ENCODE measurements at places on chromosomes 7 and 10.

GRCh38 chr7:158351481-158351880 lies 236.1 kb downstream of the PTPRN2 start:
- no peak for DNase-seq

GRCh38 chr7:151539088-151539671 lies 19.5 kb upstream of the RHEB start:
- DNase-seq, result peak; percentile 40

- no peak for DNase-seq
Observed at GRCh38 chr10:93254180-93254853, 180.6 kb downstream of the CYP26A1 start.

GRCh38 chr7:158663428-158663741 lies 41.2 kb downstream of the NCAPG2 start:
- no peak for DNase-seq

GRCh38 chr10:110883924-110884323 lies 12.2 kb downstream of the PDCD4 start:
- DNase-seq, result no peak
